ENCODE measurements at places on chromosomes 11 and 22.

DNA sequence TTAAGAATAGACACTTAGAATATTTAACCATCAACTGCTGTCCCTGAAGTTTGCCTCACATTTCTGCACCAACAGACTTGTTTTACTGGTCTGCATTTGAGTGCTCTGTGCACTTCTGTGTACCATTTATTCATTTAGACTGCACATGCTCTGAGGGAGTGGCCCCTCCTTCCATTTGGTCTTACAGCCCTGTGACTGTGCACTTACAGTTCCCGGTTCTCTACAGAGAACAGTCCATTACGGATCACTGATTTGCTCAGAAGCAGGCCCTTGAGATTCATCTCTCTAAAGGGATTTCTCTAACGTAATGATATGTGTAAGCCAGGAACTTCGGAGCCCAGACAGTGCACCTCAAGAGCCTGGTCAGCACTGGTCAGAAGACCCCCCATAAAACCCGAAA lies 247.3 kb upstream of the BLID start:
- DNase-seq, result no peak

DNA sequence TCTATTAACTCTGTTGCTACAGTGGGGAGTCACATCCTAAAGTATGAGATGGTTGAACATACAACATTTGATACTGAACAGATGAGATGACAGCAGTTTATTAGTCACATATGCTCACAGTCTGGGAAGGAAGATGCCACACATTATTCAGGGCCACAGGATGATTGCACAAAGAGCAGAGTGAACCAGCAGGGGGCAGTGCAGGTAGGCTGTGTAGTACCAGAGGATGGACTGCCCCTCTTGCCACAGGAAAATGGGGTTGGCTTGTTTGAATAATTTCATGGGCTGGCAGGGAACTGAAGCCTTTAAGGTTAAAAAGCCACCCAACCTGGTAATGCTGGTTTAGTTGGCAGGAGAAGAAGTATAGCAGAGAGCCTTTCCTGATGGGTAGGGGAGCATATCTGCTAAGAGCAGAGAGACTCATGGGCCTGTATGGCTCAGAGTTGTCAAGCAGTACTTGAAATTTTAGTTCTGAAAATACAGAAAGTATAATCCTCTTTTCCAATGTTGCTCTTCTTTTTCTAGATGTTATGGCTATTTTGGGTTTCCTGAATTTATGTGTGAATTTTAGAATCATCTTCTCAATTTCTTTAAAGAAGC lies 180.4 kb upstream of the B3GAT1 start:
- no peak for DNase-seq

- no peak for DNase-seq
Measured at GRCh38 chr11:86416494-86416893, 41.8 kb downstream of the CCDC81 start.

- no peak for DNase-seq
Measured at GRCh38 chr22:46966495-46966845, 204.0 kb downstream of the TBC1D22A start.

GRCh38 chr11:17296852-17297559 lies 20.5 kb downstream of the NUCB2 start:
- DNase-seq, result no peak

DNA sequence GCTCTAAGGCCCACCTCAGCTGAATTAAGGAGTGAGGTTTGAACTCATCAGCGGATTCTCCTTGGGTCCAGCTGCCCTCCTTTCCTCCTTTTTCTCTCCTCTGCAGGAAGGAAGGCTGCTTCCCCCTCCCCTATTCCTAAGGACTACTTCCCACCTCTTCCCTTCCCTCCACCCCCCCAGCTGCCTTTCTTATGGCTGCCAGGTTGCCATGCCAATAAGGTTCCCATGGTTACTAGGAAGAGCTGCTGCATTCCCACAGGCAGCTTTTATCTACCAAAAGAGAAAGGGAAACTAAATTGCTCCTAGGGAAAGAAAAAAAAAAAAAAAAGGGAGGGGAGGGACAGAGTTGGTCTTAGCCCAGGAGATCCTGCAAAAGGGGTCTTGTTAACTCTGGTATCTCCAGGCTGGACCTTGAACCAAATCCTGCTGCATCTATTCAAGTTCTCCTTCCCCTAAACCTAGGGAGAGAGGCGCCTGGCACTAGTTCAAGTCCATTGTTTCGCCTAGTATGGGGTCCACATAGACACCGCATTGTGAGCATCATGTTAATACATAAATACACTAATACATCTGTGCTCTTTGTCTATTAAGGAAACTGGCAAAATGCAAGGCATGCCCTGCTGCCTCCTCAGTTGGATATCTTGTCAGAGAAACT lies 21.2 kb upstream of the FEZ1 start:
- no peak for DNase-seq

GRCh38 chr11:12157241-12157661 lies 46.9 kb downstream of the MICAL2 start:
- DNase-seq, result no peak

DNA sequence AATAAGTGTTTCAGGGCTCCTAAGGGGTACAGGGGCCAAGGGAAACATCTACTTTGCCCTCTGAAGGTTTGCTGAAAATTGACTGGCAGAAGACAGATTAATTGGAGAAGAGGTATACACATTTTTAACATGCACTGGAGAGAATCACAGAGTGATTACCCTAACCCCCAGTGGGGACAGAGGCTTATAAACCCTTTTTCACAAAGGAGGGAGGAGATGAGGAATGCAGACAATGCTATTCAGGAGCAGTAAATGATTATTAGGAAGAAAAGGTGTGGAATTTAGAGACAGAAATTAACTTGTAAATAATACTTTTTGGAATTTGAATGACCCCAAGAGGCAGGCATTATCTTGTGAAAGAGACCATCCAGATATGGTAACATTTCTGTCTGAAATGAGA lies 582.4 kb upstream of the B3GAT1 start:
- DNase-seq, result no peak
